ENCODE measurements at places on chromosomes 13 and 19. TPM values are rescaled to one million over a fixed set of nuclear protein-coding genes. Genes with fewer than 3 reads are reported as not detected.

The AMER2 gene
- 0.35 TPM for polyA plus RNA-seq

GRCh38 chr13:72469906-72470305 lies 257.5 kb downstream of the MZT1 start:
- no peak for DNase-seq

DNA sequence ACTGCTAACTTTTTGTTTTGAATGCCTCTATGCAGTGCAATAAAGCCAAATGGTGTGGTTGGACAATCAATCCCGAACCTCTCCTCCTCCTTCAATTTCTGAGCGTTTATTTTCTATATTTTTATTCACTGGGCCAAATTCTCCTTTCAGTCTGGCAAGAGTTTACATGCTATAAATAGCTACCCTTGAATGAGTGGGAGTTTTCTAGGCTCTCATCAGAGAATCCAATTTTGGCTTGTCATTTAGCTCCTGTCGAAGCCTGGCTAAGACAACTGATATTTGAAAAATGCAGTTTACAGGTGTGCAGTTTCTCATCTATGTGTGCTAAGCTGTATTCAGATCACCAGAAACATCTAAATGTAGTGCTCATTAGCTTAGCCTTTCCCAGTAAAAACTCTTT lies 61.8 kb downstream of the OLFM4 start:
- DNase-seq, result no peak

GRCh38 chr13:42474954-42475353 lies 99.0 kb upstream of the TNFSF11 start:
- no peak for DNase-seq

The ACER1 gene
- not detected for polyA plus RNA-seq
